NCI-H2107 (cell line): ENCODE measurements at places on chromosomes 5 and 9.
A peak's percentile ranks its signal among the peaks of the same experiment; 100 is the strongest.

GRCh38 chr5:102740515-102740914 lies 14.6 kb upstream of the PAM start:
- DNase-seq = no peak

- DNase-seq = no peak
Measured at GRCh38 chr9:115615821-115616665, 498.1 kb upstream of the TNC start.

GRCh38 chr9:99109522-99109921 lies 4.6 kb downstream of the TGFBR1 start:
- no peak for DNase-seq

GRCh38 chr5:35240892-35241291 lies 10.6 kb upstream of the PRLR start:
- no peak for DNase-seq

DNA sequence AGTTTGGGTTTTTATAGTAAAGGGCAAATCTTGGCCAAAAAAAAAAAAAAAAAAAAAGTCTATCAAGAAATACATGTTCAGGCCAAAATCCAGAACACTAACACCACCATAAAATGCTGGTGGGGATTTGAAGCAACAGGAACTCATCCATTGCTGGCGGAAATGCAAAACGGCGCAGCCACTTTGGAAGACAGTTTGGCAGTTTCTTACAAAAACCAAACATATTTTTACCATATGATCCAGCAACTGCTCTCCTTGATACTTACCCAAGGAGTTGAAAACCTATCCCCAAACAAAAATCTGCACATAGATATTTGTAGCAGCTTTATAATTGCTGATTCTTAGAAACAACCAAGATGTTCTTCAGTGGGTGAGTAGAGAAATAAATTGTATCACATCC lies 153.1 kb upstream of the ACOT12 start:
- DNase-seq = no peak

DNA sequence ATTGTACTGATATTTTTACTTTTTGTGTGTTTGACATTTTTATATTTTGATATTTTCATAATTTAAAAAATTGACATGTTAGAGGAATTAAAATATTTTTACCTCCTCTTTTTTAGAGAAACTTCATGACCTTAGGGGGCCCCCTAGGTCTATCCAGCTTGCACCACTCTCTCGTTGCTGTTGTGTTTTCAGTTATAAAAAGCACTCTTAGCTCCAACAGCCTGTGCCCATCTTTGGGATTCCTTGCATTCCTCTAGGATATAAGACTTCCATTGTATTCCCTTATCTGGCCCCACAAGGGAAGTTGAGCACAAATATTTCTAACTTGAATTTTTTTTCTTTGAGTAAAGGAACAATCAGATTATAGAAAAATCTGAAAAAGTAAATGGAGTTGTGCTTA lies 245.3 kb downstream of the SH3GL2 start:
- no peak for DNase-seq

DNA sequence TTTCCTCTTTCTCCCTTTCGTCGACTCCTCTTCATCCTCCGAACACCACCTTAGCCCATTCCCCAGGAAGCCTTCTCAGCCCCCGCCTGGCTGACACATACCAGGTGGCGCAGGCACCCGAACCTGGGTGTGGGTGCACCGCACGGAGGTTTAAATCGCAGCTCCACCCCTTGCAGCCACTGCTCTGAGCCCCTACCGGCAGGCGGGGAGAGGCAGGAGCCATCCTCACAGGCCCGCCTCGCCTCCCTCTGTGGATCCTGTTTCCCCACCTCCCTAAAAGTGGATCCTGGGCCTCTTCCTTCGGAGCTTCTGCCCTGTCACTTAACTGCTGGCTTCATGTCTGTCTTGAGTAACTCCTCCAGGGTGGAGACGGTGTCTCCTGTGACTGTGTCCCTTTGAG lies 110.7 kb downstream of the OLFM1 start:
- no peak for DNase-seq

DNA sequence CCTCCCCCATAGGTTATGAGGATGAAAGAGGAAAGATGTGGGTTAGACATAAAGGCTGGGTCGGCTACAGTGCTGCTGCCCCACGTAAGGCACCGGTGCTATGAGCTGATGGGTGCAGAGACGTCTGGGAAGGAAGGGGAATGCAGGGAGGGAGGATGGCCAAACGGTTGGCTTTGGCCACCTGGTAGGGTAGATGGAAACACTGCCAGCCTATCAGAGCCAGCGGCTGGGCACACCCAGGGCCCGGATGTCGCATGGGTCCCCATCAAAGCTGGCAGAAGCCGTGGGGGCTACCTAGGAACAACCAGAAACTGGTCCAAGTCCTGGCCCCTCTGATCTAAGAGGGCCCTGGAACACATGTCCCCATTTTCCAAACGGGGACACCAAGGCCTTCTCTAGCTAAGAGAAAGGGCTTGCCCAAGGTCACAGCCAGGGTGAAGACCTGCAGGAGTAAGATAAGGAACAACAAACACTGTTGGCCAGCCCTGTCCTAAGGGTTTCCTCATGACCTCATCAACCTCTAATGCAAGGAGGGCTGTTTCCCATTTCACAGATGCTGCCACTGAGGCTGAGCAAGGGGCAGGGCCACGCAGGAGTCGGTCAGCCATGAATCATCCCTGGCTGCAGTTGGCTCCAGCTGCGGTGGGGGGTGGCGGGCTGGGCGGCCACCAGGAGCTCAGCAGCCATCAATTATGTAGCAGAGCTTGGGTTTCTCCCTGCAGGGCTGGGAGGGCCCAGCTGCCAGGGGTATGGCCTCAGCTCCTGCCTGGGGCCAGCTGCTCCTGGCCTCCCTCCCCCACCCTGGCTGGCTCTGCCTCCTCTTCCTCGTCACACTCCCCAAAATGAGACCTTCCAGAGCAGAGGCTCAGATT lies 4.9 kb downstream of the SH3GLB2 start:
- peak; percentile 43 for DNase-seq

DNA sequence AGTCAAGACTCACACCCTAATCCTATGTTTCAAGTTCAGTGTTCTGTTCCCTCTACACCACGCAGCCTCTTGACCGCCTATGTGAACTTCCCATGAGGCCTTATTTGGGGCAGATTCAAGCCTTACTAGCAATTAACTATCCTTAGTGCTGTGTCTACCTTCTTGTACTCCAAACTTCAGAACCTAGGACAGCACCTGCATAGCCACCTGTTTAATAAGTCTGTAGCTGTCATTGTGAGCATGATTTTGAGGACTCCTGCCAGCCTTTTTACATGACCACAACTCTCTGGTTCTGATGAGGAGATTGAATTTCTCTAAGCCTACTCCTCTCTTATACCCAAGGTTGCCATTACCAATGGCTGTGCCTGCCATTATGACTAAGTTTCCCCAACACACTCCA lies 50.8 kb upstream of the PCSK1 start:
- no peak for DNase-seq

DNA sequence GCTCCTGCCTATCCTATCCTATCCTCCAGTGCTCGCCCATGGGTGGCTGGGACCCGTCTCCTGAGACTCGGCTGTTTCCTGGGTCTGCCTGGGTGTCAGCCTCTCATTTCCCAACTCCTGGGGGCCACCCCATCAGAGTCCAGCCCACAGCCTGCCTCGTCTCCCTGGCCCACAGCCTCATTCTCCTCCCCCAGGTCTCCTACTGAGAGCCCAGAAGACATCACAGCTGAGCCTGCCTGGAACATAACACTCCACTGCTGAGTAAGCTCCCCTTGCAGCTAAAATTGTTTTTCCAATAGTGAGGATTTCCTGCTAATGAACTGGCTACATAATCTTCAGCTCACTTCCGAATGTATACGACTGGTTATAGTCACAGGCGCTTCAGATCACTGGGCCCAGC lies 95.3 kb downstream of the TTLL11 start:
- no peak for DNase-seq

DNA sequence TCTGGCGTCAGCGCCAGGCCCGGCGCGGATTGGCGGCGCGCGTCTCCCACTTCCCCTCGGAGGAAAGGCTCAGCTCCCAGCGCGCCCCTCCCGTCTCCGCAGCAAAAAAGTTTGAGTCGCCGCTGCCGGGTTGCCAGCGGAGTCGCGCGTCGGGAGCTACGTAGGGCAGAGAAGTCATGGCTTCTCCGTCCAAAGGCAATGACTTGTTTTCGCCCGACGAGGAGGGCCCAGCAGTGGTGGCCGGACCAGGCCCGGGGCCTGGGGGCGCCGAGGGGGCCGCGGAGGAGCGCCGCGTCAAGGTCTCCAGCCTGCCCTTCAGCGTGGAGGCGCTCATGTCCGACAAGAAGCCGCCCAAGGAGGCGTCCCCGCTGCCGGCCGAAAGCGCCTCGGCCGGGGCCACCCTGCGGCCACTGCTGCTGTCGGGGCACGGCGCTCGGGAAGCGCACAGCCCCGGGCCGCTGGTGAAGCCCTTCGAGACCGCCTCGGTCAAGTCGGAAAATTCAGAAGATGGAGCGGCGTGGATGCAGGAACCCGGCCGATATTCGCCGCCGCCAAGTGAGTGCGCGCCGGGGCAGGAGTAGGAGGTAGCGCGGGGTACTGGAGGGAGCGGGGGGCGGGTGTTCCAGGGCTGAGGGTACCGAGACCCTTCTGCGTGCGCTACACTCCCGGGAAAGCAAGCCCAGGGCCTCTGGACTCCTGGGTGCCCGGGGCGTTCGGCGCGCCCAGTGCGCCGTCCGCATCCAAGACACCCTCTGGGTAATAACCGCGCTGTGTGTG lies at the start of gene MSX2:
Gene MSX2 (plus strand): TSS at position 99 of the 777 bp plus-strand sequence. CDS start 78 bp downstream, at position 177.
- DNase-seq = no peak

DNA sequence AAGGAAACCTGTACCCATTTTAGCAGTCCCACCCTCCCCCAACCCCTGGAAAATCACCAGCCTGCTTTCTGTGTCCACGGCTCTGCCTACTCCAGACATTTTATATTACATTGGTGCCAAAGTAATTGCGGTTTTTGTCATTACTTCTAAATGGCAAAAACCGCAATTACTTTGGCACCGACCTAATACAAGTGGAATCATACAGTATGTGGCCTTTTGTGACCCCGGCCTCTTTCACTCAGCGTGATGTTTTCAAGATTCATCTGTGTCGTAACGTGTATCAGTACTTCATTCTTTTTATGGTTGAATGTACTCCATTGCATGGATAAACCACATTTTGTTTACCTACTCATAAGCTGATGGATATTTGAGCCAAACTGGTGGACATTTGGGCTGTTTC lies 9.7 kb upstream of the ORM1 start:
- DNase-seq = no peak

DNA sequence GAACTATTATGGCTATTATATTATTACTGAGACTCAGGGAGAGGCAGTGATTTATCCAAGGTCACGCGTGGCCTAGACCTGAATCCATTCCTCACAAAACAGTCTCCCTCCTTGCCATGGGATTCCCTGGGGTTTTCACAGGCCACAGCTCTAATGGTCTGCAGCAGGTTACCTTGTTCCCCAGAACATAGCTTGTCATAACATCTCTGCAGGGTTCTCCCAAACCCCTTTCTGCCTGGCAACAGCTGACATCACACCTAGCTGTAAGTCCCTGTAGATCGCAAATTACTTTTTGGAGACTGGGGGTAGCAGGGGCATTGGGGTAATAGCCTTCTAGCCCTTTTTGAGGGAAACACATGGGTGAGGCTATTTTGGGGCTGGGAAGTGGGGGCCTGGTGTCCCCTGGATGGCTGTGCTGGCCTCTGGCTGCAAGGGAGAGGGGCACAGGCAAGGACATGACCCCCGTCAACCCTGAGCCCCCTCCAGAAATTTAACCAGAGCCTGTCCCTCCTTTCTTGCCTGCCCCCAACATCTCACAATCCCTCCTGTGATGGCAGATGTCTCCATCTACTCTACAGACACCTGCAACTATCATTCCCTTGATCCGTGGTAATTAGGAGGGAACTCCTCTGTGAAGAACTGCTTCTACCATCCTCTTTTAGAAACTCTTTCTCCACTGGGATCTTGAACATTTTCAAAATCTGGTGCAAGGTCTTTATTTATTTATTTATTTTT lies 1.3 kb downstream of the CD74 start:
- DNase-seq = no peak

- no peak for DNase-seq
Measured at GRCh38 chr5:37640088-37640487, 199.8 kb downstream of the GDNF start.

DNA sequence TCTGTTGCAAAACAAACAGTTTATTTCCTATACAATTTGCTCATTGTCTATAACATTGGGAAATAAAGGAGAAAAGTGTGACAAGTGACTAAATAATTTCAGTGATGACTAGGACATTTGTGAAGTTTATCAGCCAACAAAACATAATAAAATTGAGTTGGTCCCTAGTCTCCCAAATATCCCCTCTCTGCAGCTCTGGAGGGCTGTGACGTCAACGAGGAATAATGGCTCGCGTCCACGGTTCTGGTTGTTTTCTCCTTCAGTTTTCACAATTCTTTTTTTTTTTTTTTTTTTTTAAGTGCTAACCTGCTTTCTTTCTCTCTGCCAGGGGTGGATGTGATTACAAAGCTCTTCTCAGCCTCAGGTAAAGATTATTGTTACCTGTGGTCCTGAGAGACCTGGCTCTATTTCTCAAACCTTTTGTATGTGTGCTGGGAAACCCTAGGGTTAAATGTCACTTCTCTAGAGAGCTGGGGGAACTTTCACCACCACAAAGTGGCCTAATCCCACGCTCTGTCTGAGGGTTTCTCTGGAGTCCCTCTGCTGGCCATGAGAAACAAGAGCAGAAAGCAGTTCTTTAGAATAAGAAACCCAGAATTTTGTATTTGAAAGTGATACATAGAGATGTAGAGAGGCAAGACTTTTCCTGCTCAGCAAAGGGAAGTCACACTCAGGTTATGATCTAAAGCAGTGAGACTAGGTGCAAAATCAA lies 36.2 kb upstream of the ANKRD55 start:
- DNase-seq = no peak

DNA sequence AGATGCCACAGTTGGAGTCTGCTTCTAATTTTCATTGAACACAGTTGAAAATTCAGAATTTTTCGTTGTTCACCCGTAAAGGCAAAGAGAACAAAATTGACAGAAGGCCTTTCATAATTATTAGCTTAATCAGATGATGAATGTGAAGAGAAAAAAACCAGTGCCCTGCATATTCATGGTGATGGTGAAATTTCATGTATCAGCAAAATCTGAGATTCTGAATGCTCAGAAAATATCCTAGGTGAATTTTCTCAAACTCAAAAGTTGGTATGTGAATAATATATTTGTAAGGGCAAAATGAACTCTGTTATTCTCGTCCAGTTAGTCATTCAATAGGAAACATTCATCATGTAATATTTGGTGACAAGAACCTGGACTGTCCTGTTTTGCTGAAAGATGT lies 135.9 kb upstream of the DHFR start:
- DNase-seq = no peak

- DNase-seq = no peak
Measured at GRCh38 chr5:144548936-144549335, 378.3 kb downstream of the KCTD16 start.

DNA sequence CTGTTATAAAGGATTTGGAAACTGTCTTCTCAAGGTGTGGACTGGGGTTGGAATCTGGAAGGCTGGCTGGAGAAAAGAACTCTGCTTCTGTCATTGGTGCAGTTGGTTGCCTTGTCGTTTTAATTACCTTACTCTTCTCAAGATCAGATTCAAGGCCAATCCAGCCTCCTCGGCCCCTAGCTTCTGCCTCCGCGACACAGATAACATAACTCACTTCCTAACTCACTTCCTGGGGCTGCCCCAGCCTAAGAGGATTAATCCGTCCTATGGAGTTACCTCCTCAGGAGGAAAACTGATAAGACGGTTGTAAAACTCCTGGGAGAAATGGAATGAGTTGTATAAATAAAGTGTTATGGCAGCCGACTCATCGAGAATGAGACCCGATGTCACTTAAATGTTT lies 389.1 kb upstream of the WWC1 start:
- no peak for DNase-seq
